NCI-H187 (cell line): ENCODE measurements at places on chromosomes 3 and 15.

GRCh38 chr3:46206282-46207015 lies 1.7 kb downstream of the CCR1 start:
- DNase-seq, result no peak

GRCh38 chr3:152617609-152618008 lies 217.3 kb upstream of the P2RY1 start:
- DNase-seq, result no peak

DNA sequence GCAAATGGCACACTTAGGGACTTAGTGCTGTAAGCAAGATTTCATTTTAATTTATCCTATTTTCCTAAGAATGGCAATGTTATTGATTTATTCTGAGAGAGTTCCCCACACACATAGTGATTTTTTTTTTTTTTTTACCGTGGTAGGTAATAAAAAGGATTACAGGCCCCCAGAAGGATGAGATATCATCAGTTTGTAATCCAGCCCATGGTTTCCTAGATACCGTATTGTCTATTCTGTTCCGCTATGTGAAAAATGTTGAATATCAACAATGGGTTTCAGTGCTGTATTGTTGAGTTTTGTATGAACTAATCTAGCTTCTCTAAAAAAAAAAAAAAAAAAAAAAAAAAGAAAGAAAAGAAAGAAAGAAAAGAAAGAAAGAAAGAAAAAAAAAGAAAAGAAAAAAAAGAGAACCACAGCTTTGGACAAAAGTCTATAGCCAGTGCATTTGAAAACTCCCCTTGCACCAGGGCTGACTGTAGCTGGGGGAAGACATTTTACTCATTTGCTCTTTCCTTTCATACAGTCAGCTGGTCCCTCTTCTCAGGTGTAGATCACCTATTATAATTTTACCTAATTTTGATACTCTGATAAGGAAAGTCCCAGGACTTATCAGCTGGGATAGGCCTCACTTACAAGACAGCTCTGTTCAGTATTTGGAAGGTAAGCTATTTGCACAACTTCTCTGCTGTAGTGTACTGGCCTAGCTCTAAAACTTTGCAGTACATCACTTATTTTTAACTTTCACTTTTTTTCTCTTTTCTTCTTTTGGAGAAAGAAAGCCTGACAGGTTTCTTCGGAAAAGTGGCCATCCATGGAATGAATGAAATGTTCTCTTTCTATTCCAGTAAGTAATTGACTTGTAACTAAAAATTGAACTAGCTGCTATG lies 101.4 kb upstream of the SOX2 start:
- DNase-seq, result no peak

- no peak for DNase-seq
Observed at GRCh38 chr3:15255215-15255614, 49.2 kb downstream of the CAPN7 start.

DNA sequence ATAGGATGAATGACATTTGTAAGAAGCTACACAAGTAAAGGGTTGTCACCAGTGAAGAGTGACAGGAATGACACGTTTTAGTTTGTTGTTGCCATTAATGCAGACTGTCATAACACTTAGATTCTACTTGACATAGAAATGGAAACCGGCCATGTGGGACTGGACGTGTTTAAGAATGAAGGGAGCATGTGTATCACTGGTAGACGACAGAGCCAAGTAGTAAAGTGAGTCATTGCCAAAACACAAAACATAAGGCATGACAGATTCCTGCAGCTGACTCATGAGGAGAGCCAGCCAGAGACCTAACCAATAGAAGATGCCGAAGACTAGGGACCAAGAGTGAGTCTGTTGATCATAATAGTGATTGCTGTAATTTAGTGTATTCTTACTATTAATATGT lies 106.2 kb upstream of the PLAAT1 start:
- no peak for DNase-seq

- no peak for DNase-seq
Observed at GRCh38 chr15:31081588-31082250, 19.8 kb downstream of the TRPM1 start.

- DNase-seq, result no peak
Observed at GRCh38 chr15:65948383-65948782, 79.1 kb downstream of the RAB11A start.

DNA sequence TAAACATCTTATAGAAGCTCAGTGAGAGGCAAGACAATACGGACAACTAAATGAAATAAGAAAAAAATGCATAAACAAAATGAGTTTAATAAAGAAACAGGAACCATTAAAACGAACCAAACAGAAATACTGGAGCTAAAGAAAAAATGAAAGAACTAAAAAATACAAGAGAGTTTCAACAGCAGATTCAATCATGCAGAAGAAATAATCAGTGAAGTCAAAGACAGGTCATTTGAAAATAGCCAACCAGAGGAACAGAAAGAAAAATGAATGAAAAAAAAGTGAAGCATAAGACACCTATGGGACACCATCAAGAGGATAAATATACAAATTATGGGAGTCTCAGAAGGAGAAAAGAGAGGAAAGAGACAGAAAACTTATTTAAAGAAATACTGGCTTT lies 42.5 kb upstream of the PRR20G start:
- no peak for DNase-seq

DNA sequence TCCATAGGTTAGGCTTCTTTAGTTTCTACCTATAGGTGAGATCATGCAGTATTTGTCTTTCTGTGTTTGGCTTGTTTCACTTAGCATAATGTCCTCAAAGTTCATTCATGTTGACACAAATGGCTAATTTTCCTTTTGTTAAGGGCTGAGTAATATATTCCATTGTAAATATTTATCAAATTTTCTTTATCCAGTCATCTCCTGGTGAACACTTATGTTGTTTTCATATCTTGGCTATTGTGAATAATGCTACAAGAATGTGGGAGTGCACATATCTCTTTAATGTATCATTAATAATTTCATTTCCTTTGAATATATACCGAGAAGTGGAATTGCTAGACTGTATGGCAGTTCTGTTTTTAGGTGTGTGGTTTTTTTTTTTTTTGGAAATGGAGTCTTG lies 250.9 kb upstream of the SEMA6D start:
- DNase-seq, result no peak

DNA sequence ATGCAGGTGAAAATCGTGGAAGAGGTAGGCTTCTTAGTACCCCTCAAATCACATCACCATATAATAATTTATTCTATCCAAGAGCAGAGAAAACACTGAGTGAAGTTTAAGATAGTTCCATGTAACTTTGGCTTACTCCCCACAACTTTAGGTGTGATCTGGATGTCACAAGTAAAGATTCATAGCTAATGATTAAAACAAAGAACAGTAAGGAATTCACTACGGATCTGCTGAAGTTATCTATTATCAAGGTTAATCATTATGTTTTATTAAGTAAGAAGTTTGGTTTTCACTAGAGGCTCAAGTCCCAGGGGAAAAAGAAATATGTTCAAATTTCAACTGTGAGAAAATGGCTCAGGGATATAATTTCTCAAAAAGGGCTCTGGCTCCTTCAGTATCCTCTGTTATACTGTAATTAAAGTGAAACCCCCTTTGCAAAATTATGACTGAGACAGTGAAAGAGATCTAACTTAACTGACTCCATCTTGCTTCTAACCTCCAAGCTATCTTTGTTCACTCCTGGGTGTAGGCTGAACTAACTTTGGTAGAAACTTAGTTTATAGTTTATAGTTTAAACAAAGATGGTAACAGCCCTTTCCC lies 17.1 kb downstream of the CD80 start:
- DNase-seq, result no peak

DNA sequence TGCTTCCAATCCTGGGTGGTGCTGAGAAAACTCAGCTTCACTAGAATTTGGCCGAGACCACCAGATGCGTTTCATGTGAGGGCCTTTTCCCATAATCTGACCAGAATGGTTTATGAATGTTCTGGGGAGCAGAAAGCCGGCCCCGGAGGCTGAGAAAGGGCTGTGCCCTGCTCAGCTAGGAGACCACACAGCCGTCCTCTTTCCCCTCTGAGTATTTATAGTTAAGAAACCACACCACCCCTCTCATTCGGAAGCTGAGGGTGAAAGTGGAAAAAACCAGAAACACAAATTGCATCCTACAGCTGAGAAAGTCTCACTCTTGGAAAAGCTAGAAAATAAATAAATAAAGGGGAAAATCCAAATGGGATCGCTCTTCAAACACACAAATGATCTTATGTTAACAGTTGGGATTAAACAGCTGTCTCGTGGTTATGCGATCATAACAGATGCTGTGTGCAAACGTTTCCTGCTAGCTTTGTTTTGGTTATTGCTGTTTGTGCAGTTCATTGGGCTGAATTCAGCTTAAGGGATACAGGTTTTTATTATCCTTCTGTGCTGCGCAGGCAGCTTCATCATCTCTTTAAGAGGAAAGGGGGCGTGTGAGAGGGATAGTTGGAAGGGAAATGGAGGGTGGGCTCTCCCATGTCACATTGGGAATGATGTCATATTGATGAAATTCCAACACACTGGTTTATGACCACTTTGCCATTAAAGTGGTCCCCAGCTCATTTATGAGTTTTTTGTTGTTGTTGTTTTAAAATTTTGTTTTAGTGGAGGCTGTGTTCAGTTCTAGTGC lies 1026.2 kb upstream of the NR2F2 start:
- no peak for DNase-seq

- DNase-seq, result no peak
Observed at GRCh38 chr3:23263796-23264195, 60.7 kb downstream of the UBE2E2 start.

DNA sequence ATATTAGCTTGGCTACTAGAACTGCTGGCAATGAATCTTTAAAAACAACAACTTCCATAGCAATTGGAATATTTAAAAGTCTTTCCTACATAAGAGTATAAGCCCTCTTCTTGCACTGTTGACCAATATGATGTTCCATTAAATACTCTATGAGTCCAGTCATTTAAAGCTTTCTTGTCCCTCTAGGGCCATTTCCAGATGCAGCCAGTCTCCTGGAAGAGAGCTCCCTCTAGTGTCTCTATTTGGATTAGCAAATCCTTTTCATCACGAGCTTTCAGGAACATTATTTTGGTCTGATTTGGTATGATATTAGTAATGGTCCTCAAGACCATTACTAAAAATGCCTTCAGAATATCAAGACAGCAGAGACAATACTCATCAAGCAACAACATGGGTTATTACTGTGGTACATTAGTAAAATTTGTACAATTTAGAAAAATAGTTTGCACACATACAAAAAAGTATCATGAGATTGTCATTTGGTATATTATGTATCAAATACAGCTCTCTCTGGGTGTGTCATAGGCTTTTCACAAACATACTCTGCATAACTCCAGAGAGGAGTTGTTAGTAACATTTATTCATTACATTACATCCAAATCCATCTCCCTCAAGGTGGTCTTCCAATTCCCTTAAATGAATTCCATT lies 101.3 kb downstream of the DPH6 start:
- no peak for DNase-seq

GRCh38 chr3:153247331-153248330 lies 85.6 kb downstream of the RAP2B start:
- no peak for DNase-seq

GRCh38 chr3:129239991-129240390 lies 9.4 kb upstream of the COPG1 start:
- no peak for DNase-seq

GRCh38 chr15:63981596-63982320 lies 64.5 kb downstream of the DAPK2 start:
- DNase-seq, result no peak

GRCh38 chr3:119664850-119665379 lies 4.5 kb upstream of the POPDC2 start:
- DNase-seq, result no peak

DNA sequence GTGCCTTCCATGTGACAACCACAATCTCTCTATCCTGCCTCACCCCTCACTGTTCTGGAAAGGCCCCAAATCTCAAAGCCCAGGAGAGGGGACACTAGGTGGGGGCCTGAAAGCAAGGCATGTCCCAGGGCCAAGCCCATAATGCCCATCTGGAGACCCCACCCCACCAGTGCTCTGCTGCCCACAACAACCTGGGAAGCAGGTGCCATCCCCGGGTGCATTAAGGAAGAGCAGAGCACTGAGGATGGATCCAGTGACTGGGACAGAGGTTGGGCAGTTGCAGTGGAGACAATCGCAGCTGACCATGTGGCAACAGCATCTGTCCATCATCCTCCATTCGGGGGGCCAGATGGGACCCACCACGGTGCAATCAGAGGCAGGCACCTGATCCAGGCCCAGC lies 106.2 kb upstream of the PRR20G start:
- DNase-seq, result no peak

GRCh38 chr3:185928496-185928895 lies 9.3 kb downstream of the TRA2B start:
- DNase-seq, result no peak

GRCh38 chr3:169675091-169675490 lies 11.6 kb upstream of the MECOM start:
- DNase-seq, result no peak

DNA sequence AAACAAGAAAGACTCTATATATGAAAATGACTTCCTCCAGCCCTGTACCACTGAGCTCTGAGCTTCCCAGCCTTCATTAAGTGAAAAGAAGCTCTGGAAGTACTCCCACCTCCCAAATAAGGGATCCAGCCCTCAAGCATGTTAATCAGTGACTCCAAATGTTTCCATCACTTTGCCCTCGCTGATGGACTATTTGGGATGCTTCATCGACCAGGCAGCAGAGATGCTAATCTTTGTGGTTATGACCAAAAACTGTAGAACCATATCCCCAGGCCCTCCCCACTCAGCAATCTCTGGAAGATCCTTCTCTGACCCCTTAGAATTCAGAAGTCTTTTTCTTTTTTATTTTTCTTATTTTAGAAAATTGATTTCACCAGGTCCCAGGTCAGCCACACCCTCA lies 2.3 kb upstream of the CTDSPL start:
- no peak for DNase-seq

DNA sequence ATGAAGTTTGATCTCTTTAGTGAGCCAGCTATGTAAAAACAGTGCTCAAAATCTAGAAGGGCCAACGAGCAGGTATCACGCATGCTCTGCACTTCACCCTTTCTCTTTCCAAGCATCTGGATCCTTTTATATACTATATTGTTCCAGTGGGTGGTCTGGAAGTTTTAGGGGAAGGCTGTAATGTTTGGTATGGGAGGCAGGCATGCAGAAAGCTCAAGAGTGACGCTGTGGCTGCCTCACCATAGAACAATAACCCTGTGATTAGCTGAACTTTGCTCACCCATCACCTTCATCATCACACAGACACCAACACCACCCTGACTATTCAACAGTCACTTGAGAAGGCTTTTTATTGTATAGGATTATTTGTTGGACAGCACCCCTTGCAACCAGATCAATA lies 81.6 kb downstream of the FBN1 start:
- DNase-seq, result no peak

DNA sequence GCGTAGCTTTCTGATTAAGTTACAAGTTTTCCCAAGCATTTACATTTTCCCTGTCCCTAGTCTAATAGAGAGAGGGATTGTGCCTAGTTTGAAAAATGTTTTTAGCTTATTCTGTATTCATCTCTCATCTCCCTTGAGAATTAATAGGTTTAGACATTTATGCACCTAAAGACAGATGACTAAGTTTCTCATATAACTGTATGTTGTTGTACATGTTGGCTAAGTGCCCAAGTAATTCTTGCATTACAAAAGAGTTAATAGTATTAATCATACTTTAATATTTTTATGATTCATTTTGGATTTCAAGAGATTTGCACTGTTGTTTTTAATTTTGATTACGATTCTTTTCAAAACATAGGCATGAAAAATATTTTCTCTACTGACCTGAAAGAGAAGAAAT lies 109.0 kb upstream of the TBL1XR1 start:
- no peak for DNase-seq

GRCh38 chr15:58467121-58467721 lies 35.4 kb downstream of the LIPC start:
- peak; percentile 48 for DNase-seq

GRCh38 chr15:33934921-33935320 lies 33.4 kb upstream of the CHRM5 start:
- DNase-seq, result no peak
